Tibial artery (tissue), 4 donors: ENCODE measurements at places on chromosomes 2 and 18.
A peak's percentile ranks its signal among the peaks of the same experiment; 100 is the strongest.

- no peak for DNase-seq
These were observed 326.4 kb downstream of the NR4A2 start for GRCh38 chr2:156005999-156006712.

DNA sequence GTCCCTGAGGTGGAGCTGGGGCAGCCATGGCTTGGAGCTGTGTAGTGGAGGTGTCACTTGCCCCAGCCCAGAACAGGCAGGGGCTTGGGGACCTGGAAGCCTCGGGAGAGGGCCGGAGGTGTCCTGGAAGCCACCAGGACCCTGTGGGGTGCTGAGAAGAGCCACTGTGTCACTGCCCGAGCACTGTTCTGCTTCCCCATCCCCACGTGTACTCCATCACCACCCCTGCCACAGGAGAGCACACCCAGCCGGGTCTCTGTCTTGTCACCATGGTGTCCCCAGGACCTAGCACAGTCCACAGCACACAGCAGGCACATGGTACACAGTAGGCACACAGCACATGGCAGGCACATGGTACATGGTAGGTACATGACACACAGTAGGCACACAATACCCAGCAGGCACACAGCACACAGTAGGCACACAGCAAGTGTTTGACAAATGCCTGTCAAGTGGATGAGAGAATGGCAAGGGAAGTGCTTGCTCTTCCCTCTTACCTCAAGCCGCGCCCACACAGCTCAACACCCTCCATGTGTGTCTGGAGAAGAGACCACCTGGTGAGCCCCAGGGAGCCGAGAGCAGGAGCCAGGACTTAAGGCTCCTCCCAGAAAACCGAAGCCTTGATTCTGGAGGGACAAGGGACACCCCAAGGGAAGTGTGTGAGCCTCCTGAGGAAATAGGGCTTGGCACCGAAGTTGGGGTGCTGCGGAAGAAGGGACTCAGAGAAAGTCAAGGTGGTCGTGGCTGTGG is 13.3 kb downstream of the MBP start:
- DNase-seq, result no peak

- peak; percentile 39 for DNase-seq
These were observed 24.4 kb downstream of the PUM2 start for GRCh38 chr2:20326163-20326780.

GRCh38 chr2:200048421-200048820 is 93.0 kb downstream of the MAIP1 start:
- no peak for DNase-seq

GRCh38 chr2:233867993-233868532 is at the start of gene MSL3B:
TSS of gene MSL3B (minus strand) at chr2:233868386.
- DNase-seq, result no peak

- DNase-seq, result no peak
These were observed 20.2 kb upstream of the MRO start for GRCh38 chr18:50839996-50840395.

GRCh38 chr2:68379184-68379708 is 14.2 kb downstream of the PLEK start:
- DNase-seq, result no peak

DNA sequence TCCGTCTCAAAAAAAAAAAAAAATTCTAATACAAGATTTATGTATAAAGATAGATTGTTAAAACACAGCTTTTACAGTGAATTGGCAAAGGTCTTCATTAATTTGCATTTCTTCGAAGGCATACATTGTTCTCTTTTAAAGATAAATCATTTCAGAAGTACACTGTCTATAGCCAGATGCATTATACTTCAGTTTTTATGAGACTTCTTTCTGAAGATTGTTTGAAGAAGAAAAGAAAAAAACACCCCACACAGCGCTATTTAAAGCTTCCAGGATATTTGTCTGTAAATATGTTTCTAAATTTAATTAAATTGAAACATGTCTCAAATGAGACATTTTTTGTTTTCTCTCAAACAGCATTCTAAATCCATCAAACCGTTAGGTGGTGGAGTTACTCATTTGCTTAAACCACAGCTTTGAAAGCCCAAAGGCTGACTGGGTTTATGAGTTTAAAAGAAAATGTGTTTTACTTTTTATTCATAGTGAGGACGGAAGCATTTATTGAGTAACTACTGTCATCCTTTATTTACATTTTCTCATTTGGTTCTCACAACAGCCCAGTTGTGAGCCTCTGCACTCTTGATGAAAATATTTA is 42.4 kb upstream of the C1GALT1C1L start:
- no peak for DNase-seq

DNA sequence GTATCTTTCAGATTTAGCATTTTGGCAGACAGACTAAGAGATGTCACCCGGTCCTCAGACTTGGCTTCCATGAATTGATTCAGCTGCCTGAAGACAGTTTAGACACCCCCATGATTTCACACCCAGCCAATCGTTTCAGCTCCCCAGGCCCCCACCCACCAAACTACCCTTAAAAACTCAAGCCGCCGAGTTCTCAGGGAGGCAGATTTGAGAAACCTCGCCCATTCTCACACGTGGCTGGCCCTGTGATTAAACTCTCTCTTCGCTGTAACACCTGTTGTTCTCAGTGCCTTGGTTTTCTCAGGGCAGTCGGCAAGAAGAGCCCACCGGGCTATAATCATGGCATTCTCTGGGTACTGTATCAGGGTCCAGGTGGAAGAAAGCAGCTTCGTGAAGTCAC is 35.2 kb downstream of the UXS1 start:
- DNase-seq, result no peak

- no peak for DNase-seq
These were observed 111.1 kb upstream of the ACAA2 start for GRCh38 chr18:49924293-49924983.

GRCh38 chr18:28099237-28099636 is 77.7 kb downstream of the CDH2 start:
- DNase-seq, result no peak

GRCh38 chr18:9404565-9405060 is 70.0 kb downstream of the TWSG1 start:
- DNase-seq, result no peak

- no peak for DNase-seq
These were observed 26.0 kb downstream of the GALNT5 start for GRCh38 chr2:157283468-157283867.

DNA sequence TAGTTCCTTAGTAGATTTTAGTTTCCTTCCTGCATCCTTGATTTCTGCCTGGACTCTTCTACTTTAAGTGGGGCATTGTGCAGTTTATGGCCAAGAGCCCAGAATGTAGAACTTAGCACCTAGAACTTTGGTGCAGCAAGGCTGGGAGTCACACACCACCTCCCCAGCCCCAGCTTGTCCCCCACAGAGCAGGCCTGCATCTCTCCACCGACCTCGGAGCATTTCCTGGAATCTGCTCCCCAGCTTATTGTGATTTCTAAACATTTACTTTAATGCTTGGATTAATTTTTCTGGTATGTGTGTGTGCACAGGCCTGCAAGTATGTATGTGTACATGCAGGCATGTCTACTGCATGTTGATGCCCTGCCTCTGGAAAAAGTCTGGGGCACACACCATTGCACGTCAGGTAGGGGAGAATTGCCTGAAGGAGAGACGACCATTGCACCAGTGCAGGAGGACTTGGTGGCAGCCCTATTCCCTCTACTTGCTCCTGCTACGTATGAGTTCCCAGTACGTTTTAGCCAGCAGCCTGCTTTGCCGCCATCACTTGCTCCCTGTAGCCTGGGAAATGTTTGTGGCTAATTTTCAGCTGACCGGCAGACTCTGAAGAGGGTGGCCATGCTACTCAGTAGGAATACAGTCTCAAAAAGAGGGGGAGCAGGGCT is 419.9 kb upstream of the HS6ST1 start:
- DNase-seq, result no peak

- no peak for DNase-seq
These were observed 401.6 kb upstream of the NRP2 start for GRCh38 chr2:205280596-205281236.
